ENCODE measurements at places on chromosomes 6 and 20.

GRCh38 chr6:53496797-53497375 is 48.0 kb downstream of the GCLC start:
- DNase-seq, result no peak

GRCh38 chr6:84260926-84261325 is 33.5 kb upstream of the CEP162 start:
- DNase-seq, result no peak

GRCh38 chr6:88650029-88650619 is 313.3 kb downstream of the RNGTT start:
- DNase-seq, result peak; percentile 12

DNA sequence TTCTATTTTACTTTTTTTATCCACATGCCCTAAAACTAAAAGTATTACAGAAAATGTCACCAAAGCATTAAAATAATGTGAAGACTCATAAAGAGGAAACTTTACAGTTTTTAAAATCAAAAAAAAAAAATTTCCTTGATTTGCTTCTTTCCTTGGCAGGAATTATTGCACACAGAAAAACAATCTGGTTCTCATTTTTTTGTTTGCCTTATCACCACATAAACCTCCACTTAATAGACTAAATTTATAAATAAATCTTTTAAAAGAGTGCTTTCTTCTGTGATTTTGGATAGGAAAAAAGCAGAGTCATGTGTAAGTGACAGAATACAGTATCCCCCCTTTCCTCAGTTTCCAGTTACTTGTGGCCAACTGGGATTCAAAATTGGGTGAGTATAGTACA is 695.1 kb upstream of the CITED2 start:
- no peak for DNase-seq

GRCh38 chr6:42756722-42757121 is 10.8 kb upstream of the TBCC start:
- DNase-seq, result no peak

GRCh38 chr6:168789699-168790098 is 348.7 kb downstream of the SMOC2 start:
- no peak for DNase-seq

GRCh38 chr20:39399463-39399862 is 437.3 kb downstream of the DHX35 start:
- DNase-seq, result no peak

- DNase-seq, result peak; percentile 49
Measured at GRCh38 chr6:52399511-52400312, 20.4 kb upstream of the EFHC1 start.

DNA sequence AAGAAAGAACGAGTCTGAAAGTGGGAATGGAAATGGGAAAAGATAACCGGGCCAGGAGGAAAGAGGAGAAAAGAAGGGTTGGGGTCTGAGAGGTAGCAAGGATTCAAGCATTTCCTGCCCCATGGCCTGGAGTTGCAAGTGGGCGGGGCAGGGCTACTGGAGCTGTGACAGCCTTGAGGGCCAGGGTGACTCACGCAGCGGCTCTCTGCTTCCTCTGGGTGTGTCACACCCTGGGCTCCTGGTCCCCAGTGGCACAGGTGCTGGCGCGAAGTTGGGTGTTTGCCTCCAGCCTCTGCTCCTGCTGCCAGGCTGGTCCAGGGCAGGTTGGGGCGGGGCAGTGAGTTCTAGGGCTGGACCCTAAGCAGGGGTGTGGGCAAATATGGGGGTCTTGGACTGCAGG is 3.3 kb upstream of the ULBP3 start:
- no peak for DNase-seq

DNA sequence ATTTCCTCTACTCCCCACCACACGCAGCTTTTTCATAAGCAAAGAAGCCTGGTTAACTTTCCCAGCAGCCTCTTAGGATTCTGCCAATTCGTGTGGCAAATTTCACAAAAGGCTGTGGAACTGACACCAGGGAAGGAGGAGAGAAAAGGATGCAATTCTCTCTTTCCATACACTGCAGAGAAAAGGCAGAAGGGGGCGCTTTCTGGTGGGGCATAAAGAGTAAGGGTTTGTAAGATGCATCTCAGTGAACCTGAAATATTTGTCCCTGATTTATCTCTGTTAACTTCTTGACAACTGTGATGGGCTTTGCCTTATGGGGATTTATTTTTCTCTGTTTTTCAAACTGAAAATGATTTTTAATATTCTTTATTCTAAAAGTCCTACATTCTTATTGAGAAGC is 45.5 kb upstream of the GLP1R start:
- DNase-seq, result no peak

DNA sequence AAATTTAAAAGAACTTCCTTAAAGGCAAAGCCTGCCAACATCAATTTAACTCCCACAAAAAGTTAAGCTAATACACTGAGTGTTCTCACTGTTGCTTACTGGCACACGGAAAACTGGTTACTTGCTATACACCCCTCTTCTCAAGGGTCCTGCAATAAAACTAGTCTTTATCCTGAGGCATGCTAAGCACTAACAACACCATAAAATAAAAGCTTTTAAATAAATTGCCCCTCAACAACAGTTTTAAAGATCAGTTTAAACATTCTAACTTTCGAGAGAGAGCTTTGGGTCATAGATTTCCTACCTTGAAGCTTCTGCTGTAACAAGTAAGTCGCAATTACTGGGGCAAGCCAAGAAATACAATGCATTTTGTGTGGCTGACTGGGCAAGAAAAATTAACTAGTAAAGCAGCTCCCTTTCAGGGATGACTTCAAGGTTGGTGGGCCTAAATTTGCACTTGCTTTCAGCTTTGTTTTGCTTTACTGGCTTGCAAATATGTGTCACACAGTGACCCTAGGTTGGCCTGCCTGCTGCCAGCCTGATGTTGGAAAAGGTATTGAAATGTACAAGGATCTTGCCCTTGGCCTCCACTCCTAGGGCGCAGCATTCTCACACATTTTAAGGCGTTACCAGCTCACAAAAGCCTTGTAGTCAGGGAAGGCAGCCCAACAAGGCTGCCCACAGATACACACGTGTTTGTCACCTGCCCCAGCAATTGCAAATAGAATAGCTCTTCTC is 4.0 kb upstream of the HEY2 start:
- no peak for DNase-seq

GRCh38 chr6:21438237-21438985 is 155.1 kb upstream of the SOX4 start:
- no peak for DNase-seq

DNA sequence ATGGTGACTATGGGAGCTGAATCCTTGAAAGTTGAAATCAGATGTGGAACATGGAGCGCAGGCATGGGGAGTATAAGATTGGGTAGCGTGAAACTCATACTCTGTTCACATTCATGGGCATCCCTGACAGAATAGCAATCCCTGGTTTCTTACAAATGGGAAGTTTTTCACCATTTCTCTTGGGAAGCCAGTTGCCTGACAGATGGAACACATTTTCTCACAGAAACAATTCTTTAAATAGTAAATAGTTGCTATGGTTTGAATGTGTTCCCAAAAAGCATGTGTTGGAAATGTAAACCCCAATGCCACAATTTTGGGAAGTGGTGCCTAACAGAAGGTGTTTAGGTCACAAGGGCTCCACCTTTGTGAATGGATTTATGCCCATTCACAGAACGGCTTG is 262.8 kb upstream of the HS3ST5 start:
- no peak for DNase-seq

- no peak for DNase-seq
Measured at GRCh38 chr6:92495242-92495641, 924.1 kb downstream of the EPHA7 start.

DNA sequence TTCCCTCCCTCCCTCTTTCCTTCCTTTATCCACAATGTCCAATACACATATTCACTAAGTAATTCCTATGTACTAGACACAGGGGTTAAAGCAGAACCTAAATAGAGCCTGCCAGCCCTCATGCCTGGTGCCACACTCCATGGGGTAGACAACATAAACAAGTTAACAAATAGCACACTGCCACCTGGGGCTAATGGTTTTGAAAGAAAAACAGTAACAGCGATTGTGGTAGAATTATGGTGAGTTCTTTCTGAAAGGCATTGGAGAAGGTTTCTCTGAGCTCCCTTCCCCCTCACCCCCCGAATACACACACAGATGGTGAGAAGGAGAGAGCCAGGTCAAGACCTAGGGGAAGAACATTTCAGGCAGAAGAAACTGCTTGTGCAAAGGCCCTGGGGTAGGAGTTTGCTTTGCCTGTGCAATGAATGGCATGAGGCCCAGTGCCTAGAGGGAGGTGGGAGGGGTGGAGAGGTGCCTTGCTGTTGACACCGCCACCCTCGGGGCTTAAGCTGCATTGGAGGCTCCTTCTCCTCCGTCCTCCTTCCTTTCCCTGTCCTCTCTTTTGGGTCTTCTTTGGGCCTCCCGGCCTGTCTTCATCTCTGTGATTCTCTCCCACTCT is 502.4 kb upstream of the SULF2 start:
- no peak for DNase-seq

DNA sequence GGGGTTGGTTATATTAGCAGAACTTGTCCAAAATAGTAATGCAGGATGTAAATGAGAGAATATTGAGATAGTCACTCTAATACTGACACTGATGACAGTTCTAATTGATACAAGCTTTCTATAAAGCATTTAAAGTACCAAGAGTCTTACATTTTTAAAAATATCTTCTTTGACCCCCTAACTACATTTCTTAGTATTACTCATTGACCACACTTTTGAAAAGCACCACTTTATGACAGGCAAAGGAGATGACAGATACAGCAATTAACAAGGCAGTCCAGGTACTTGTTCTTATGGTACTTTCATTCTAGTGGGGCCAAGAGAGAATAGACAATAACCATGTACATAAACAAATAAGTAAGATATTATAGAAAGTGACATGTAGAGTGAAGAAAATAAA is 139.4 kb upstream of the EYA4 start:
- DNase-seq, result no peak

DNA sequence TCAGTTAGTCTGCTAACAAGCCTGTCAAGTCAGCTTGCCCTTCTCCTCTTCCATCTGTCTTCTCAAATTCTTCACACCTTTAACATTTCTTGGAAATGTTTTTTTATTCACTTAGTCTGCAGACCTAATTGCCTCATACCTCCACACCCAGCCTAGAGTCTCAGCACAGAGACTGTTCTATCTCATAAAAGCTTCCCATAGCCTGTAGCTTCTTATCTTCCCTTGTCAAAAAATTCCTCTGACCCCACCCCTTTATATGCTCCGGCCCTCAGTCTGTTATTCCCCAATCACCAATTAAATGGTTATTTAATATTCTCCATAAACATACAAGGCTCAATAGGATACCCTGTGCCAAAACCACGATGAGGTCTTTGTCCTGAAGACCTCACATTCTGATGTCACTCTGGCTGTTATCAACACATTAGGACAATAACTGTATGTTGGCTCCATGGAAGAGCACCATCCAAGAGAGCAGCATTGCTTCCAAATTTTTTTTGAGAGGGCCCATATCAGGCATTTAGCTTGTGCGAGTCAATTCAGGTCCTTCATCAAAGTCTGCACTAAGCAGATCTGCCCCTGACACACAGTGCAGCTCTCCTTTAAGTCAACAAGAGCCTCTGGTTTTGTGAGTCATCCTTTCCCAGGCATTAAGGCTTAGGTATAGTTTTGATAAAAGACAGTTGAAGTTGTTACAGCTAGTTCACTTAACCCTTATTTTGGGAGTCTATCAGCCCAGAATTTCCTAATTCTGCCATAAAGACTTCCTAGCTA is 83.2 kb upstream of the TBX18 start:
- DNase-seq, result no peak

DNA sequence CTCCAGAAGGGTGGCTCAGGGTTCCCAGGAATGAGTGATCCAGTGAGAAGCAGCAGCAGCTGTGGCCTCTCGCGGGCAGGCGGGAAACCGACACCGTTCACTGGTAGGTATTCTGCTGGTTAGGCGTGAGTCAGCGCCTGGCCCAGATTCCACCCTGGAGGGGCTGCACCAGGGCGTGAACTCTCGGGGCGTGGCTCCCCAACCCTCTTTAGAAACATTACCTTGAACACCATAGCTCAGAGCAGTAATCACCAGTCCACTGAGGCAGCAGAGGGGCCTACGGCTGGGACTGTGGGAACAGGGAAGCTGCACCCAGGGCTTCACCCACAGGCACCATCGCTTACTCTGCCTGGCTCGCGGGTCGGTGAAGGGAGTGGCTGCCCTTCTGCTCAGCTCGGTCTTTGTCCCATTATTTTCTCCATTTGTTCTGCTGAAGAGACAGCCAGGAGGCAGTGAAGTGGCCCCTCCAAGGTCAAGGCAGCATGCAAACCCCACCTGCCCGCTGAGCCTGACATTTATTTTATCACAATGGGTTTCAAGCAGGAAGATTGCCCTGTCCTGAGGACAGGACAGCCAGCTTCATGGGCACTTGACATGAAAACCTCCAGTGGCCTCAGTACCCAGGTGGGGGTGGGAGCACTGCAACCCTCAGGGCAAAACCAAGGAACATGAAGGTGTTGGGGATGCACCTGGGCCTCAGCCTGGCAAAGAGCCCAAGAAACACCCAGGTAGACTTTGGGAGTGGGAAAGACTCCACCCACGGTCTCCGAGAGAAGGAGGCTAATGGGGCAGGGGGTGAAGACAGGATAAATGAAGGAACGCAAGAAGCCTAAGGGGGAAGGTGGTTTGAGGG is 51.0 kb upstream of the CD93 start:
- DNase-seq, result no peak

- no peak for DNase-seq
Measured at GRCh38 chr6:153083869-153084268, 47.2 kb downstream of the RGS17 start.

GRCh38 chr6:63440057-63440456 is 120.3 kb upstream of the LGSN start:
- DNase-seq, result no peak

- no peak for DNase-seq
Measured at GRCh38 chr6:168469521-168469920, 28.5 kb downstream of the SMOC2 start.

DNA sequence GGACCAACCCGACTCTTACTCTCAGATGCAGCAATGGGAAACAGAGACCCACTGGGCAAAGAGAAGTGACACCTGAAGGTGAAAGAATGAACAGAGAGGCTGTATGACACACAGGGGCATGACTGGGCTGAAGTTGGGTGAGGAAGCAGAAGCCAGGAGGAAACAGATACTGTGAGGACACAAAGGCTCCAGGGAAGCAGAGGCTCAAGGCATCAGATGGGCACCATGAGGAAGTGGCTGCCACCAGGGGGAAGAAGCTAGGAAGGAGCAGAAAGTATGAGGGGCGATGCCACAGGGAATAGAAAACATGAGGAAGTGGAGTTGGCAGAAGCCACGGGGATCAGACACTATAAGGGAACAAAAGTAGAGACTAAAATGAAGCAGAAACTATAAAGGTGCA is 30.9 kb upstream of the OCSTAMP start:
- no peak for DNase-seq

- peak; percentile 69 for DNase-seq
Measured at GRCh38 chr6:104682722-104683643, 176.7 kb downstream of the HACE1 start.

DNA sequence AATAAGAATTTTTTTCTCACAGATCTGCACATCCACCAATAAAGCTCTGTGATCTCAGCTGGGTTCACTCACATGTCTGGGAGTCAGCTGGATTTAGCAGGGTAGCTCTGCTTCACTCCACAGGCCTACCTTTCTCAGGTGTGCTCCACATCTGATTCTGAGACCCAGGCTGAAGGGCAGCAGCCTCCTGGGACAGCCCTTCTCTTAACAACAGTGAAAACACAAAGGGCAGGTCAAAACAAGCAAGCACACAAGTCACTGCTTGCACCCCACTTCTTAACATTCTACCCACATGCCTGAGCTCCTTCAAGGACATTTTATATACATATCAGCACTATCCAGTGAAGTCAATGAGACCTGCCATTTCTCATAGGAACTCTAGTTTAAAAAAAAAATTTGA is 96.0 kb upstream of the MAP3K4 start:
- DNase-seq, result no peak

GRCh38 chr6:85942844-85943243 is 300.2 kb upstream of the SYNCRIP start:
- no peak for DNase-seq

GRCh38 chr6:7505189-7505699 is 36.2 kb upstream of the DSP start:
- DNase-seq, result no peak
